ENCODE measurements at places on chromosomes 1 and 21. TPM values are rescaled to one million over a fixed set of nuclear protein-coding genes. Genes with fewer than 3 reads are reported as not detected.

DNA sequence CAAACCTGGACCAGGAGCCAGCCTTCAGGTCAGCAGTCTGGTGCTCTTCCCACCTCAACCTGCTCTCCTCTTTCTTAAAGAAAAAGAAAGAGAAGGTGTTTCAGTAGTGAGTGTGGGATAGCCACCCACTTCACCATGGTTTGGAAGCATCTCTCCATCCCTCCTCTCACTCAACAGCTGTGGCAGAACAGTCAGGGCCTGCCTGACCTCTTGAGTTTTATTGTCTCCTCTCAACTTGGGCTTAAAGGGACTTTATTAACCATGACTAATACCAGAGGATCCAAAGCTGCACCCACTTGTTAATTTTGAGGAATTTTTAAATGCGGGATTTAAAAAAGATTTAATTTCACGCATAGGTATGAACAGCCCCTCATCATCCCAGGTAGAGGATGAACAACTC is 570 bp upstream of the VASH2 start:
- DNase-seq = no peak

GRCh38 chr1:197444755-197445154 is 176.7 kb downstream of the CRB1 start:
- no peak for DNase-seq

DNA sequence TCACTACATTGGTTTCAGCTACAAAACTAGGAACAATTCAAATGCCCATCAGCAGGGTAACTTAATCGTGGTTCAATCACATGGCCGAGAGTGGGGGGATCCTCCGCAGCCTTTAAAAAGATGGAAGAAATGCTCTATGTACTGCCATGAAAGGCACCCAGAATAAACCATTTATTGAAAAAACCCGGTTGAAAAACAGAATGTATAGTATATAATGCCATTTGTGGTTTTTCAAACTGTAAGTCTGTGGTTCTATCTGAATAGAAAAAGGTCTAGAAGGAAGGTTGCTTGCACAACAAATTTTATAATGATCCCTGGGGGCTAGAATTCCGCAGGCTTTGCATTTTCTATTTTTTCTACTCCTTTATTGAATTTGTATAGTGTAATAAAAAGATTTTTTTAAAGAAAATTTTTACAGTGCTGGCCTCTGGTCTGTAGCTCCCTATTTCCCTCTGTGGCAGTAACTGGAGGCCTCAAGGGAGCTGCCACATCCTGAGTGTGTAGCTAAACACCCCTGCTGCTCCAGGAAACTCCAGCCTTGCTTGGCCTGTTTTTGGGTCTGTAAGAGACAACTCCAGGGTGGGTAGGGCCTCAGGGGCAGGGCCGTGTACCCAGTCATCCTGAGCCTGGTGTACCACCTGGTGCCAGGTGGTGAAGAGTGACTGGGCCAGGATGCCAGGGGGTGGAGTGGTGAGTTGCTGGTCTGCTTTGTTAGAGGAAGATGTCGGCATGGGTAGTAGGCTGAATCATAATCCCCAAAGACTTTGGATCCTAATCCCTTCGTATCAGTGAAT is 51.5 kb upstream of the EPS8L3 start:
- no peak for DNase-seq

- peak; percentile 96 for DNase-seq
These were observed 7.7 kb upstream of the CROCC start for GRCh38 chr1:16913833-16914662.

DNA sequence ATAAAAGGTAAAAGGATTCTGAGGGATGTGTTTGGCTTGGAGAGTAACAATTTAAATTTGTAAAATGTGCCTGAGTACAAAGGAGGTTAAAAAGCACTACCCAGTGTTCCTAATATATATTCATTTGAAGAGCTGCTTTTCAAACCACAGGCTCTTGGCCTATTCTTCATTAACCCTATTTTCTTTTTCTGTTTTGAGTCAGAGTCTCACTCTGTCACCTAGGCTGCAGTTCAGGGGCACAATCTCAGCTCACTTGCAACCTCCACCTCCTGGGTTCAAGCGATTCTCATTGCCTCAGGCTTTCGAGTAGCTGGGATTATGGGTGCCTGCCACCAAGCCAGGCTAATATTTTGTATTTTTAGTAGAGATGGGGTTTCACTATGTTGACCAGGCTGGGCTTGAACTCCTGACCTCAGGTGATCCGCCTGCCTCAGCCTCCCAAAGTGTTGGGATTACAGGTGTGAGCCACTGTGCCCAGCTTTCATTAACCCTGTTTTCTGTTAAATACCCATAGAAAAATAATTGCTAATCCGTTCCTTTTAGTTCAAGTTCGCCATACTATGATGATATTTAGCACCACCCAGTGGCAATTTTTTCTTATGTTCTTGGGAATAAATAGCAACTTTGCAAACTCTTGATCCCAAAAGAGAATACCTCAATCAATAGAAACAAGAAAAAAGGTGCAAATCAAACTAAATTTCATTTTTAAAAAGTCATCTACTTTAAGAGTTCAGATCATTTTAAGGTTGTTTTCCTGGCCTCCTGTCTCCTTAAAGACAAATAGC is 30.5 kb downstream of the ZBTB8OS start:
- DNase-seq = no peak

DNA sequence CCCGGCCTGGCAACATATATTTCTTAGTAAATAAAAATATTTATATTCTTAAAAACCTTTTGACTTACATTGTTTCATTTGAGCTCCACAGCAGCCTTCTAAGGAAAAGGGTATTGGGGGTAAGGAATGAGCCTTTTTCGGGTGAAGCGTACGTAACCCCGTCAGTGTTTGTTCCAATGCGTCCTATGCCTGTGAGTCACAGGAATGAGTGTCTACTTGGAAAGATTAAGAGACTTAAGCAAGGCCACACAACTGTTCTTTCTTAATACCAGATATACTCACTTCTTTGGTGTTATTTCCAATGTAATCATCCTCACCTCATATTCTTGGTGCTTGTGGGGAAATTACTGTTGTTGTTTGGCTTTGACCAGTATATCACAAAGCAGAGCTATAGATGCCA is 22.7 kb downstream of the WDTC1 start:
- no peak for DNase-seq

- no peak for DNase-seq
These were observed 199.3 kb downstream of the CAMTA1 start for GRCh38 chr1:6984536-6984935.

DNA sequence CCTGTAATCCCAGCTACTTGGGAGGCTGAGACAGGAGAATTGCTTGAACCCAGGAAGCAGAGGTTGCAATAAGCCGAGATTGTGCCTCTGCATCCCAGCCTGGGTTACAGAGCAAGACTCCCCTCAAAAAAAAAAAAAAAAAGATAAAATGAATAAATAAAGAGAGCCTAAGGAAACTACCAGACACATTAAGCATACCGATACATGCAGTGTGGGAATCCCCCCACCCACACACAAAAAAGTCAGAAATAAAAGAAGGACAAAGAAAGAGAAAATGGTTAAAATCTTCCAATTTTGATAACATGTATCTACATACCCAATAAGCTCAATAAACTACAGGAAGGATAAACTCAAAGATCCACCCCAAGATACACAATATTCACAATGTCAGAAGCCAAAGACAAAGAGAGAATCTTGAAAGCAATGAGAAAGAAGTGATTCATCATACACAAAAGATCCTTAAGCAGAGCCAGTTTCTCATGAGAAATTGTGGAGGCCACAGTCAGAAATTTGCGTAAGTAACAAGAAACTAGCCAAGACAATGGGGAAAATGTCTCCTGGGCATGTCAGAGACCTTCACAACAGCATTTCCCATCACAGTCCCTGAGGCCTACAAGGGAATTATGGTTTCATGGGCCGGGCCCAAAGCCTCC is 1197.0 kb downstream of the AMY1C start:
- DNase-seq = no peak

GRCh38 chr1:192639607-192640368 is 3.8 kb downstream of the RGS13 start:
- no peak for DNase-seq

DNA sequence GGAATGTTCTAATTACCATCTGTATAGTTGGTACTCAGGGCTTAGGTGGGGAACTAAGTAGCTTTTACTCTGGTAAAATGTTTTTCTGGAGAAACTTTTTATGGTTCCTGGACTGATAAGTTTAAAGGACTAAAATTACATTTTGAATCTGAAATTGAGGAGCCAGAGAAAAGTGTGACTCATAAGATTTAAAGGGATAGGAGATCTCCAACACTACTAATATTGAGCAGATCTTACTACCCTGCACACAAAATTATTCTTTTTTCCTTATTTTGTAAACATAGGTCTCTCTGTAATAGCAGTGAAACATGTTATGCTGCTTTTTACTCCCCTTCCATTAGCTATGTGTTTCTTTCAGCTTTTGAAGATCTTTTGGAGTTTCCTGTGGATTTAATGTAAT is 32.5 kb downstream of the MTF2 start:
- DNase-seq = no peak

- DNase-seq = no peak
These were observed 69.1 kb upstream of the MRPS6 start for GRCh38 chr21:34004013-34004938.

Gene SSR2
- 354 TPM for total RNA-seq

Gene NKAIN1
- total RNA-seq = not detected

Gene XCL1
- not detected for total RNA-seq

Gene RHOU
- 30.0 TPM for total RNA-seq

Gene ATP13A2
- 27.2 TPM for total RNA-seq

Gene BTBD8
- 1.4 TPM for total RNA-seq
